ENCODE measurements at places on chromosomes 6 and 20. TPM values are rescaled to one million over a fixed set of nuclear protein-coding genes. Genes with fewer than 3 reads are reported as not detected.

DNA sequence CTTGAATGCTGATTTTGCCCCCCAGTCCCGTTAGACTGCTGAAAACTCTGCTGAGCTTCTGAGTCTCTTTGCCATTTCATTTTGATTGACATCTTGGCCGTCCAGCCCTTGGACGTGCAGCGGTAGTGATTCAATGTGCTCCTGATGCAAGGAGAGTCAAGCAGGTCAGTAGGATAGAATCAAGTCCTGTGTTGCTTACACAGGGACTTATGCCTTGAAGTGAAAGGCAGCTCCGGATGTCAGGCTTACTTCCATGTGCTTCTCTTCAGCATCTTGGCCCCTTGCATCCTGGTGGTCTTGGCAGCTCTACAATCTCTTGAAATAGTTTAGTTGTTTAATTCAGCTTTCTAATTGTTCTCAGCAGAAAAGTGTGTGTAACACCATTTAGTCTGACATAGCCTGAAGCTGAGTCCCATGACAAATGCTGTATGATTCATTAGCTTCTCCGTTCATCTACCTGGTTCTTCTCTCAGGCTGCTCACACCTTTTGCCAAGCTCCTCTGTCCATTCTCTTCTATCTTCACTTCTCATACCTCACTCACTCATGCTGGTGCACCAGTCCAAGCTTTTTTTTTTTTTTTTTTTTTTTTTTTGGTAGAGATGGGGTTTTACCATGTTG is 76.0 kb downstream of the EZR start:
- peak overlapping the region; percentile 33 for H3K27ac ChIP-seq
- H3K4me1 ChIP-seq: peaks cover 29% of the 10 kb centered on the region
- H3K4me3 ChIP-seq: no peak overlapping the region
- no peak for DNase-seq
- no peaks in the 10 kb centered on the region for H3K36me3 ChIP-seq

GRCh38 chr20:24795436-24795835 is 153.6 kb upstream of the CST7 start:
- no peak overlapping the region for H3K4me3 ChIP-seq
- H3K4me1 ChIP-seq: no peaks in the 10 kb centered on the region
- no peaks in the 10 kb centered on the region for H3K27me3 ChIP-seq
- H3K27ac ChIP-seq: no peak overlapping the region
- no peak for DNase-seq
- H3K36me3 ChIP-seq: no peaks in the 10 kb centered on the region

DNA sequence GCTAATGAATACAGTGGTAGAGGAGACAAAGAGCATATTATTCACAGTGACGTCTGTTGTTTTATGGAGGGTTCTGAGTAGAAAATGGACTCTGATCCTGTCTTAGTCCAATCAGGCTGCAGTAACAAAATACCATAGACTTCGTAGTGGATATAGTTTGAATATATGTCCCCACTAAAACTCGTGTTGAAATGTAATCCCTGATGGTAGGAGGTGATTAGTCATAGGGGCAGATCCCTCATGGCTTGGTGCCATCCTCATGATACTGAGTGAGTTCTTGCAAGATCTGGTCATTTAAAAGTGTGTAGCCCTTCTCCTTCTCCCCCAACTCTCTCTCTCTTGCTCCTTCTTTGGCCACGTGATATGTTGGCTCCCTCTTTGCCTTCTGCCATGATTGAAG is 82.5 kb downstream of the CD83 start:
- no peaks in the 10 kb centered on the region for H3K4me1 ChIP-seq
- no peak overlapping the region for H3K27ac ChIP-seq
- H3K27me3 ChIP-seq: no peaks in the 10 kb centered on the region
- no peak overlapping the region for H3K4me3 ChIP-seq
- no peaks in the 10 kb centered on the region for H3K36me3 ChIP-seq

The RAMACL gene
- polyA plus RNA-seq: 7.7 TPM

GRCh38 chr6:106685833-106686232 is 56.5 kb downstream of the QRSL1 start:
- no peaks in the 10 kb centered on the region for H3K4me1 ChIP-seq
- DNase-seq: no peak
- no peak overlapping the region for H3K27ac ChIP-seq
- no peak overlapping the region for H3K4me3 ChIP-seq
- H3K36me3 ChIP-seq: no peaks in the 10 kb centered on the region

DNA sequence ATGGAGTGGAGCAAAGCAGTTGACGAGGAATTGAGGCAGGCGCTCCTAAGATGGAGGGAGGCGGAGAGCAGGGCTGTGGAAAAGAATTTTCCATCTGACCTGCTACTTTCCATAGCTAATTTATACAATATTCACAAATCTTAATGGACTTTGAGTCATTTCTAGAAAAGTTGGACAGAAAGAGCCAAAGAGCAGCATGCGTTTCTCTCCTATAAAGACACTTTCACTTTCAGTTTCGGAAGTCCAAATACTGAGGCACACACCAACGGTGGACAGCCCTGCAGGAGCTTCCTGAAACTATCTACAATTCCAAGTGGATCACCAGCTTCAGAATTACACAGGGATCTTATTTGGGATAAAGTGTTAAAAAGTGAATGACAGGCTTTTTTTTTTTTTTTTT is 43.5 kb downstream of the PANK2 start:
- no peak for DNase-seq
- peaks cover 6% of the 10 kb centered on the region for H3K4me1 ChIP-seq
- peaks cover 6% of the 10 kb centered on the region for H3K36me3 ChIP-seq
- no peak overlapping the region for H3K4me3 ChIP-seq

Measured in keratinocyte (primary cell).